ENCODE measurements at places on chromosomes 2 and 18.

- no peak for DNase-seq
These were observed 64.7 kb downstream of the TEX51 start for GRCh38 chr2:126963390-126963789.

- DNase-seq, result no peak
These were observed 1.0 kb downstream of the ACVR1 start for GRCh38 chr2:157874997-157875640.

- no peak for DNase-seq
These were observed 183.4 kb upstream of the FN1 start for GRCh38 chr2:215619022-215619958.

DNA sequence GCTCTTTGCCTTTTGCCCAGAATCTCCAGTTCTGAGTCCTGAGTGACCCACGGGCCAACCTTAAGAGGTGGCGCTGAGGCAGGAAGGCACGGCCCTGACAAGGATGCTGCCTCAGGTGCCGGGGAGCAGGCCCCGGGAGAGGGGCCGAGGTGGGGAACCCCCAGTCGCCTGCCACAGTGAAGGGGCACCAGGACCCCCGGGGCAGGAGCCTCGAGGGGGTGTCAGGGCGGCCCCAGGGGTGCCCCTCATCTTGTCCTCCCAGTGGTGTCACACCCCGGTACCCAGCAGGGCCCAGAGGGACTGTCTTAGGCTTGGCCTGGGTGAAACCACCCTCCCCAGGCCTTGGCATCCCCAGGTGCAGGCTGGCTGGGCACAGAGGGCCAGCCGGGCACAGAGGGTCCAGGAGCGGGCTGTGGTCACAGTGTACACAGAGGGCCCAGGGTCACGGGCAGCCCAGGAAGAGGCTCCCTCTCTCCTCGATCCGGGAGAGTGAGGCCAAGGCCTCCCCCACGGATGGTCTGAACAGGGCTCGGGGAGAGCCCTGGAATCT lies 1.0 kb downstream of the PDCD1 start:
- DNase-seq, result no peak

DNA sequence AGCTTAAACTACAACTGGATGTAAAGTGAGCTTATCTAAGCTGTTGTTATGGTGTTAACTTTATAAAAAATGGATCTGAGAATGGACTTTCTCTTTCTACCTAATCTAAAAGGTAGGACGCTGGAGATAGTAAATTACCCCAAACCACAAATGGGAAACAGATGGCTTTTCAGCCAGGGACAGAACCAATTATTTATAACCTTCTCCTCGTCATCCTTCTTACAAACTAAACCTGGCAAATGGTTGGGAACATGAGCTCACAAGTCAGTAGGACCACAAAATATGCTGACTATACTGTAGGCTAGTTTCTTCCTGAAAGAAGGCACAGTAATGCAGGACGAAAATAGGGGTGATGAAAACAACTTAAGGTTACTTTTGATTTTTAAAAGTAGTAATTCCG lies 32.7 kb upstream of the ZDBF2 start:
- no peak for DNase-seq

- DNase-seq, result no peak
These were observed 236.0 kb downstream of the DOK6 start for GRCh38 chr18:69636529-69637301.

GRCh38 chr18:45449418-45450227 lies 165.7 kb upstream of the SLC14A2 start:
- DNase-seq, result no peak

DNA sequence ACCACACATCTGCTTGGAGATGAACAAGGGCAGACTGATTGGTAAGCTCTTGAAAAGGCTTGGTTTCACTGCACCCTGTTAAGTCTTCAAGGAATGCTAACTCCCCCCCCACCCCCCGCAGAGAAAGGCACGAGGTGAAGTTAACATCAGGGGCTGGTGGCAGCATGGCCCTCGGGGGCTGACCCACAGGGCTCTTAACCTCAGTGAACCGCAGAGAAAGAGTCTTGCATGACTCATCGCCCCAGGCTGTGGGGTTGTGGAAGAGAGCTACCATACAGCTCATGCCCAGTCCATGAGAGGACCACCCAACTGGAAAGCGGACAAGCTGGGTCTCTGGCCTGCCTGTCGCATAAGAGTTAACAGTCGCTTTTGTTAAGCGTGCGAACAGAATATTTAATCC lies 10.6 kb upstream of the CEP68 start:
- no peak for DNase-seq

GRCh38 chr2:220168891-220169546 lies 541.6 kb downstream of the SLC4A3 start:
- DNase-seq, result no peak

- no peak for DNase-seq
These were observed at the start of gene FBXO36 for GRCh38 chr2:229922449-229923386. Gene FBXO36, plus strand, starts transcription at chr2:229922503. Its CDS starts 11 bp downstream, at chr2:229922514.

- no peak for DNase-seq
These were observed 252.5 kb downstream of the XIRP2 start for GRCh38 chr2:167140767-167141166.

DNA sequence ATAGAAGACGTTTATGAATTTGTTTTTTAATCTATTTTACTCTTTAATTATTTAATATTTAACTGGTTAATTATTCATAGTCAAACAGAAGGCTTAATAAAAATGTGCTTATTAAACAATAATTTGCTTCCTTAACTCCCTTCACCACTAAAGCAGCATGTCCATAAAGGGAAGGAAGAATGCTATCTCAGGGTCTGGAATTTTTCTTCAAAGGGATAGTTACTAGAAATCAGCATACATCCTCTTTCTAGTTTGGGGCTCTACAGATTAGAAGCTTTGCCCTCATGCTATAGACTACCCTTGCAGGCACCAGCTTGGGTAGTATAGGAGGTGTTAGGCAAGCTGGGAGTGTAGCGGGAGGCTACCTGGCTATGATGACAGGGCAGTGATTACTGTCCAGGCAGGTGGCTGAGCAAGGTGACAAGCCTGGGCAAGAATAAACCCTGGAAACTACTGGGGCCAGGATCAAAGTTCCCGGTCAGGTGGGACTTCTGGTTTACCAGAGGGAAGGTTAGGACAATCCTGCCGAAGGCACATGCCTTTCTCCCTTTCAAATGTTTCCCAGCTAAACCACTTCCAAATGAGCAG lies 276.0 kb upstream of the REV1 start:
- no peak for DNase-seq

DNA sequence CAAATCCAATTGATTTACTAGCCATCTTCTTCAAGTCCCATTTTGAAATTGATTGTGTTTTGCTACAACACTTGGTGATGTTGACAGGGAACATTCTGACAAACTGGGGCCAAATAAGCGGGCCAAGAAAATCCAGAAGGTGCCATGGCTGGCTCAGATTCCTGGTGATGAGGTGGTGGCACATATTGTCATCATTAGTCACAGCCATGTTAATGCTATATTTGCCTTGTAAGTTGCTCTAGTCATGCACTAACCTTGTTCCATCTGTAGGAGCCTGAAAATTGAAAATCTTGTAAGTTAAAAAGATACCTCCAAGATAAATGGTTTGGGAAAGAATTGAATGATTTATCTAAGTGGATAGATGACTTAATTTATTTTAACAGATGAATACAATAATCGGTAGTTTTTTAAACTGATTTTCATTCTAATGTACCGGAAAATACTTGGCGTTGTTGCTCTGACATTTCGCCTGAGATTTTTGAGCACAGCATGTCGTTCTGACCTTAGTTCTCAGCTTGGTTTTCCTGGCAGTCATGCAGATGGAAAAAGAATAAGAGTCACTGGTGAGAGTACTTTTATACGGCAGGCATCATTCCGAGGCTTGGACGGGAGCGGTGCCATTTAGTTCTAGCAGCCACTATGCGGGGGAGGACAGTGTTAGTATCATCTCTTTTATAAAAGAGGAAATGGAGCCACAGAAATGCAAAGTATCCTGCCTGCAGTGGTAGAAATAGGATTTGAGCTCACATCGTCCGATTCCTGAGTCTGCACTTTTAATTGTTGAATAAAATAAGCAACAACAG lies 133.9 kb downstream of the ZNF532 start:
- no peak for DNase-seq

DNA sequence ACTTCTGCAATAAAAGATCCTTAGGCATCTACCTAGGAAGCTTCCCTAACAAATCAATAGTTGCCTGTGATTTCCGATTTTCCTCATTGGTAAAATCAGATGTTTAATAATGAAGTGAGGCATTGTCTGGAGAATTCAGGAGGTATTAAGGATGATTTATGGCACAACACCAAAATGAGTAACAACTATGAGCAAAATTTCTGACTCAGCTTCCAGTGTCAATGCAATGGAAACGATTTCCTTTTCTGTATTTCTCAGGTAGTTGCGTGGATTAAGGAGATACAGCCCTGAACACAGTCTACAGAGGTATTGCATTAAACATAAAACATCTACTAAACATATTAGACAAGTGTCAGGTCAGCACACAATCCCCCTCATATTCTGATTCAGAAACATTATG lies 99.5 kb downstream of the EPB41L3 start:
- DNase-seq, result no peak

- DNase-seq, result no peak
These were observed 33.8 kb downstream of the KCNS3 start for GRCh38 chr2:17912266-17912691.

DNA sequence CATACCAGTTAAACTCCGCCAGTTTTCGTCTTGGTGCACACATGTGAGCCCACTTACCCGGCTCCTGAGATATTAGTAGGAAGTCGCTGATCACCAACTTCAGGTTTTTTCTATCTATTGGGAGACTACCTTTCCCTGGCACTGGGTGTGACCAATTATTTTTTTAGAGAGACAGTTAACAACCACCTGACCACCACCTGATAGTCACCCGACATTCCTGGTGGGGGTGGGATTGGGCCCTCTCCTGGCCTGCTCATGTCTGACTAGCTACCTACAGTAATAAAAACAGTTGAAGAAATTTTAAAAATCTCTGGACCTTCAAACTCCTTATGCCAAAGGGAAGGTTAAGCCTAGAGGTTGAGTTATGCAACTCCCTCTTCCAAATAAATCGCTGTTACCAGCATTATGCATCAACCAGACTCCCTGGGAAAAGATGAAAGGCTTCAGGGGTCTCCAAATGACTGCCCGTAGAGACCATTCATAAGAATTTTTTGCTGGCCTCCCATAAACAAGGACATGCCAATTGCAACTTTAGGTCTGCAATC lies 27.8 kb downstream of the CREG2 start:
- DNase-seq, result no peak

GRCh38 chr2:11877764-11878163 lies 131.3 kb downstream of the LPIN1 start:
- DNase-seq, result no peak

- peak; percentile 1 for DNase-seq
These were observed 4.9 kb upstream of the DUSP2 start for GRCh38 chr2:96150007-96150640.

- DNase-seq, result no peak
These were observed 102.4 kb upstream of the THUMPD2 start for GRCh38 chr2:39881494-39881893.

DNA sequence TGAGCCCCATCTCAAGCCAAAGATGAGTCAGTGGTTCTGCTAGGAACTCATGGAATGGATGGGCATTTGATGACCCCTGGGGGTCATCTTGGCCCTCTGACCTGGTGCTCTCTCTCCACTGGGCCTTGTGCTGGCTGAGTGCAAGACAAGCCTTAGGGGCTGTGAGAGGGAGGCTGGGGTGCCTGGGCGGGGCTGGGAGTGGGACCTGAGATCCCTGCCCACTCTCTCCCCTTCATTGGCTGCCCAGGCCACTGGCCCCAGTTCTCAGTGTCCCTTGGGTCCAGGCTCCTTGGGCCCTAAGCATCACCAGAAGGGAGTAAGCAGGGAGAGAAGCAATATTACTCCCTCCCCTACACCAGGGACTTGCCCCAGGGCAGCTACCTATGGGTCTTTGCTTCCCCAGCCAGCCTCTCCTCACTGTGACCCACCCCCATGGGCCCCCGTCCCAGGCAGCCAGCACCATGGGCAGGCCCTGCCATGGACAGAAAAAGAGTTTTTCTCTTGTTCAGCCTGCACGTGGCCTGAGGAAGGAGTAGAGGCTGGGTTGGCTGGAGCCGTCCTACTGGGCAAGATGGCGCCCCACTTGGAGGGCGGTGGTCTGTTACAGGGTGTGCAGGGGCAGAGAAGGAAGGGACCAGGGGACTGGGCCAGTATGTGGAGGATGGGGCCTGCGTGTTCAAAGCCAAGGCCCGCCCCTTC lies 33.6 kb downstream of the ATOH8 start:
- no peak for DNase-seq

DNA sequence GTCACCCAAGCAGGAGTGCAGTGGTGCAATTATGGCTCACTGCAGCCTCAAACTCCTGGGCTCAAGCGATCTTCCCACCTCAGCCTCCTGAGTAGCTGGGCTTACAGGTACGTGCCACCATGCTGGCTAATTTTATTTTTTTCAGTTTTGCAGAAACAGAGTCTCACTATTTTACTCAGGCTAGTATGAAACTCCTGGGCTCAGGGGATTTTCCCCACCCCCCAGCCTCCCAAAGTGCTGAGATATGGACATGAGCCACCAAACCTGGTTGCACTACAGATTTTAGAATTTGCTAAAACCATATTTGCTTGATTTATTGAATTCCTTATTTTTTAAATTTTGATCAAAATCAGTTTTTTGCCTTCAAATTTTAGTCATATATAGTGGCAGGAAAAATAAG lies 1553.4 kb downstream of the LRP1B start:
- DNase-seq, result no peak

DNA sequence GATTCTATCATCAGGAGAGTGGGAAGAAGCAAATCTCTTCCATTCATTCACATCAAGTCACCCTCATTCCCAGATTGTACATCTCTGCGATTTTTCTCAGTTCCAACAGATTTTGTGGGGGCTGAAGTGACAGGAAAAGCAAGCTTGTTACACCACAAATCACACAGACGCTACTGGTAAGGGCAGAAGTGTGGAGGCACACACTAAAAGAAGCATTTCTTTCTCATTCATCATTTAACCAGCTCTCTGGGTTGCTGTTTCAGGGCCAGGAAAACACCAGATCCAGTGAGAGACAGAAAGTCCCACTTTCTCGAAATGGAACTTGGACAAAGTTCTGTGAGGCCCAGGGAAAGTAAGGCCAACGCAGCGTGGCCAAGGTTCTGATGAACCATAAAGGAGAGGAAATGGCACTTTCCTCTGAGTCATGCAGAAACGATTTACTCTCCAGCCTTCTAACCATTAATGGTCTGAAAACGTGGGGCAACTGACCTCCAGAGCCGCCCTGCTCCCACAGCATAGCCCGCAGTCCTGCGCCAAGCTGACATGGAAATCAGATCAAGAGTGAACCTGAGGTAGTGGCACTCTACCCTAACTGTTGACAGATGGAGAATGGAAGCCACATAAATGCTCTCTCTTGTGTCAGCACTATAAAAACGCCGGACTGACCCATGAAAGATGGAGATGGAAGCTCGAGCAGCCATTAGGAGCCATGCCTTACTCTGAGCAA lies 191.0 kb downstream of the C1D start:
- DNase-seq, result no peak

DNA sequence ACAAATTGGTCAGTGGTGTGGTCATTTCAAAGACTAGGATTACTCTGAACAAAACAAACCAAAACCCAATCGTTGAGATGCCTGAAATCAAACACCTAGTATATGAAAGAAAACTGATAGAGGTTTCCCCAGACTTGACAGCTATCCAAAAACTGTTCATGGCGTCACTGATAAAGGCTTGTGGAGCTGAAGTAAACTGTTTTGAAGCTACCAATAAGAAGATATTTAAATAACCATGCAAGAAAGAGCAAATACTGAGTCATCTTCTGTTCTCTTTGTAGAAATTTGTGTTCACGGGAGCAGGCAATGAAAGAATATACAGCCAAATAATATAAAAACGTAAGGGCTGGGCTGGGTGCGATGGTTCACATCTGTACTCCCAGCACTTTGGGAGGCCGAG lies 7.5 kb upstream of the COLEC11 start:
- no peak for DNase-seq

Data from effector memory CD8-positive, alpha-beta T cell (primary cell).